HFFc6 (cell line): ENCODE measurements at places on chromosomes 16 and 17. TPM values are rescaled to one million over a fixed set of nuclear protein-coding genes. Genes with fewer than 3 reads are reported as not detected.

- no peak for DNase-seq
Measured at GRCh38 chr17:55301521-55302406, 37.0 kb downstream of the HLF start.

GRCh38 chr16:72961115-72961832 lies 86.7 kb downstream of the ZFHX3 start:
- DNase-seq = no peak

DNA sequence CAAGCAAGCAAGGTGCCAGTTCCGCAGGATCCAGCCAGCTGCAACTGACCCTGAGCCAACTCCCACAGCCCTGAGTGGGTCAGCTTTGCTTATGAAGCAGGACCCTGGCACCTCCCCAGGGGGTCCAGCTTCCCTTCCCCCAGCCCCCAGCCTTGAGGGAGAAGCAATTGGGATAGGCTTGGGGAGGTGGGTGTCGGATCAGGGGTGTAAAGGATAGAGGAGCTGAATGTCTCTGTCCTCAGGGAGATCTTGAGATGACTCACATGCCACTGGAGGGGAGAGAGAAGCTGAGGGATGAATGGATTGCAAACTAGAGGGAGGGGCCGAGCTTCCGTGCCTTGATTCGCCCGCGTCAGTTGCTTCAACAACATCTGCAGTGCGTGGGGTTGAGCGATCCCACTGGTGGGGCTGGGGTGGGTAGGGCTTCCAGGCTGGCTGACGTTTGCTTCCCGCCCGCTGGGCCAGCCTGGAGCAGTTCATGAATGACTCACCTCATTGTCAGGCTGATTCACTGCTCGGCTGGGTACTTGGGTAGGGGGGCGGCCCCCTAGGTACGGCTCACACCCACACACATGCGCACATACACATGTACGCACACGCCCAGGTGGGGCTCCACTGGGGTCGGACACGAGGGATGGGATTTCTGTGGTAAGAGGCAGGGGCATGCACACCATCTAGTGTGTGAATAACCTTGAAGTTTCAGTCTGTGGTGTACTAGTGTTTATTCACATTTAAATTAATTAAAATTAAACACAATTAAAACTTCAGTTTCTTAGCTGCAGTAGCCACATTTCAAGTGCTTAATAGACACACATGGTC lies 3.6 kb upstream of the HROB start:
- peak; percentile 99 for DNase-seq

DNA sequence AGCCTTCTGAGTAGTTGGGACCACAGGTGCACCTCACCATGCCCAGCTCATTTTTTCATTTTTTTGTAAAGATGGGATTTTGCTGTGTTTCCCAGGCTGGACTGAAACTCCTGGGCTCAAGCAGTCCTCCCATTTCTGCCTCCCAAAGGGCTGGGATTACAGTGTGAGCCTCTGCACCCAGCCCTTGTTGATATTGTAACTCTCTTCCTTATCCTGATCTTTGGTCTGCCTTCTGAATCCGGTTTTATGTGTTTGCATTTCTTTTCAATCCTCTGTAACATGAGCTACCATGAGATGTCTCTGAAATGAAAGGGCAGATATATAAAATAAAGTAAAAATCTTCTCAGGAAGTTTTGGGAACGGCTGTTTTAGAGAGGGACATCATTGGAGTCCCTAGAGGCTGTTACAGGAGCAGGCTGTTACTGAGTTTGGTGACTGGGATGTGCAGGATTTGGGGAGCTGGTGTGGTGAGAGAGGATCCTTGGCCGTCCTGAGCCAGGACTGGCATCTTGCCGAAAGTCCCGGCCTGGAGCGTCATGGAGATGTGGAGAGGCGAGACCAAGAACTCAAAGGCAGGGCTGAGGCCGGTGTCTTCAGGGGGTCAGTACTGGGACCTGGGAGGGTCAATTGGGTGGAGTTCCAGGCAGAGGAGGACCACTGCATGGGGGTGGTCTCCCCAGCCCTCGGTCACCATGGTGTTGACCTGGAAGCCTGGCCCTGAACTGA lies 39.4 kb downstream of the ATP2C2 start:
- DNase-seq = no peak

DNA sequence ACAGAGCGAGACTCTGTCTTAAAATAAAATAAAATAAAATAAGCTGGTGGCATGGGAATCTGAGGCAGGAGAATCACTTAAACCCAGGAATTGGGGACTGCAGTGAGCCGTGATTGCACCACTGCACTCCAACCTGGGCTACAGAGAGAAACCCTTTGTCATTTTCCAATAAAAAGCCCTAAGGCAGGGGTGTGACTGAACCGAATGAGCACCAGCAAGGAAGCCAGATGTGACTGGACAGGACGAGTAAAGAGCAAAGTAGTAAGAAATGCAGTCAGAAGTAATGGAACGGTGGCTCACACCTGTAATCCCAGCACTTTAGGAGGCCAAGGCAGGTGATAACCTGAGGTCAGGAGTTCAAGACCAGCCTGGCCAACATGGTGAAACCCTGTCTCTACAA lies 3.8 kb upstream of the RPL23 start:
- no peak for DNase-seq

GRCh38 chr17:49108318-49108717 lies 24.3 kb upstream of the B4GALNT2 start:
- DNase-seq = peak; percentile 69

DNA sequence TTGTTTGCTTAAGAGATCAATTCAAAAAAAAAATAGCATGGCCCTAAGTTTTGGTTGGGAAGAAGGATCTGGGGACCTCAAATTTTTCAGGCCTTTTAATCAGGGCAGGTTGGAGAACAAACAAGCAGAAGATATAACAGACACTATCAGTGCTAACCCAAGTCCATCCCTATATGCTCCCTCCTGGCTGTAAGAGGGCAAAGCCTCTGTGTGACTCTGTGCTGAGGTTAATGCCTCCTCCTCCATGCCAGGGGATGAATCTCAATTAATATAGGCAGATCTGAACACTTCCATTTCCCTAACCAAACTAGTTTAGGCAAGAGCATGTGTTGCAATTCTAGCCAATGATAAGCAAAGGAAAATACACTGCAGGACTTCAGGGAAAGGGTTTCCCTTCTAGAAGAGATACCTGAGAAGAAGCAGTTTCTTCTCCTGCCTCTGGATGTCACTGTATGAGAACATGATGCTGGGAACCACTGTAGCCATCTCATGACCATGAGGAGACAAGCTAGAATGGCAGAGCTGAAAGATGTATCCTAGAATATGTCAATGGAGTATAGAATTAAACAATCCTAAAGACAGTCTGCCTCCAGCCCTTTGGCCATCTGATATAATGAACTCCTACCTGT lies 76.0 kb downstream of the CHD9NB start:
- peak; percentile 28 for DNase-seq

GRCh38 chr17:17564896-17565295 lies 26.6 kb downstream of the PEMT start:
- DNase-seq = no peak

DNA sequence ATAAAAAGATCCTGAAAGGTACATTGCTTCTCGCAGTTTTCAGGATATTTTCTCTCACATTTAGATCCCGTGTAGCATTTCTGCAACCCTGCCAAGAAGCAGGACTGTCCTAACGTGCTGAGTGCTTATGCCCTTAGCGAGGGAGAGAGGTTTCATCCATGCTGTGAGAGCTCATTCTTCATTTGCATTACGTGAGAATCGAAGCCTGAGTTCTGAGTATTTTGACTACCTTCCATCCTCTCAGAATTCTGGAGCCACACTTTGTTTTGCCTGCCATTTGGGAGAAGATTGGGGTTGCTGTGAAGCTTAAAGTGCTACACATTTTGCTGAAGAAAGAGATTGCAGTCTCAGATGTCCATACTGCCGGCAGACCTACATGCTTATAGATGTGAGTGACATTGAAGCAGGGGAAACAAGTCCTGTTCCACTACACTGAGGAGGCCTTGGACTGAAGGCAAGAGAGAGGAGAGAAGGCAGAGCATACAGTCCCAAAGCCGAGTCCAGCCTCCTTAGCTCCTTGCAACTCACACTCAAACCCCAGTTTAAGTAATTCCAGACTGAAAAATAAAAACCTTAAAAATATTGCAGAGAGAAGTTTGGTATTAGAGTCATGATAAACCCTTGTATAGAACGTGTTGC lies 183.0 kb downstream of the PRKCA start:
- DNase-seq = no peak

- DNase-seq = no peak
Measured at GRCh38 chr17:57962279-57963148, 7.3 kb upstream of the CUEDC1 start.

- peak; percentile 56 for DNase-seq
Measured at GRCh38 chr17:7220593-7221277, 997 bp downstream of the ACADVL start.

DNA sequence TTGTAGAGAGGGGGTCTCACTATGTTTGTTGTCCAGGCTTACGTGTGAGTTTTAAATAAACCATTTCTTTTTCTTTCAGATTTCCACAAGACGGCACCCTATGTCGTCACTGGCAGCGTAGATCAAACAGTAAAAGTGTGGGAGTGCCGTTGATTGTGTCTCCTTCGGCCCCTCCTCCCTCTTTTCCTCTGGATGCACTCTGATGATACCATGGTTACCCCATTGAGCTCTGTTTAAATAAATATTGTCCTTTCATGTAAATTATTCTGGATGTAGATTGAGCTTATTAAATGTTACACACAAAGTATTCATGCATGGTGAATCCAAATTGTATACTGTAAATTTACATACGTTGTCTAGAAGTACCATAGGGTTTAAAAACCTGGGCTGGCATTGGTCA lies 29.9 kb downstream of the CLUH start:
- no peak for DNase-seq

DNA sequence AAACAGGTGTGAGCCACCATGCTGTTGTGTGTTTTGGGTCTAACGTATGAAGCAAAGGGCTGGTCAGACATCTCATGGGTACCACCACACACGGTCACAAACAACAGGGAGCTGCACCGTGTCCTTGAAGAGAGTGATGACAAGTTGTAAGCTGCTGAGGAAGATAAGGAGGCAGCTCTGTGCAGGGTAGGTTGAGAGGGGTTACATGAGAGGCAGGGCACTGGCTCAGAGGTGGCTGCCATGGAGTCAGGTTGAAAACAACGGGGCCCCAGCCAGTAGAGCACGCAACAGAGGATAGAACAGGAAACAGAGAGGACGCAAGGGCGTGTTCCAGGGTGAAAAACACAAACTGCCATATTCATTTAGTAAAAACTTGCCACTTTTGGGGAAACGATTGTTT lies 52.2 kb downstream of the TRARG1 start:
- no peak for DNase-seq

DNA sequence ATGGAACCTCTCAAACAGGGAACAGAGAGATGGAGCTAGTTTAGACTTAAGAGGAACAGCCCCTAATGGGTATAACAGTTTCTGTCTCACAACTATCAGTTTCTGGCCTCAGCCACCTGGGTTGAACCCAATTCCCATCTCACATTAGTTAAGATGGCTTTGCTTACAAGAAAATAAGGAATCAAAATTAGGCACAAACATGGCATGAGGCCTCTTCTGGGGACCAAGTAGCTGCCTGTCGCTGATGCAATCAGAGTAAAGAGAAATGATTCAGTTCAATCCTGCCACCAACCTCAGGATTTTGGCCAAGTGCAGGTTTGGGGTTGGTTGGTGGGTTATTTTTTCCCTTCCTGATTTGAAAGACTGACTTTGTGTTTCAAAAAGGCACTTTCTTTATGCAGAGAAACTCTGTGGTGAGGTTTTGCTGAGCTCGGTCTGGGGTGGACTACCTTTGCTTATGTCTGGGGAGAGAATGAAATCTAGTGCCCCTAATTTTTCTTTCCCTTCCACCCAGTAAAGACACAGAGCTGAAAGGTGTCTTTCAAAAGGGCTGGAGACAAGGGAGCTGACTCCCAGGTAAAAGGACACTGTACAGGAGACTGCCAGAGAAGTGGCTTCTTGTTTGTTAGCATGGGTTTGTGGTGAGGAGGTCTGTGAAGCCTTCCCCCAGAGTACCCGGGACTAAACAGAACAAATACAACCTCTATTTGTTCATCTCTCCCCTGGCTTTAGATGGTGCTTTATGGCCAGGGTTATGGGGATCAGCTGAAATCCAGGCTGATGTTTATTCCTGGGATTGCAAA lies 44.8 kb upstream of the NFAT5 start:
- no peak for DNase-seq

- no peak for DNase-seq
Measured at GRCh38 chr17:18380471-18381157, 3.0 kb downstream of the EVPLL start.

- DNase-seq = no peak
Measured at GRCh38 chr16:58077796-58078195, 51.4 kb downstream of the CFAP20 start.

GRCh38 chr17:34169496-34169895 lies 85.6 kb upstream of the CCL2 start:
- no peak for DNase-seq

Gene NPIPA3
- 1.4 TPM in 1 of 3 replicates, not detected in the others for total RNA-seq

Gene MEOX1
- total RNA-seq = not detected in 3 replicates

Gene NSF
- 87.7 to 109 TPM (median 90.8 TPM) in 3 replicates for total RNA-seq

Gene VTN
- total RNA-seq = 0.63 to 0.76 TPM (median 0.72 TPM) in 3 replicates

Gene ZACN
- total RNA-seq = not detected in 3 replicates

Gene EFCAB5
- total RNA-seq = 0.31 to 0.94 TPM (median 0.84 TPM) in 3 replicates

Gene KRT32
- not detected in 3 replicates for total RNA-seq

Gene KARS1
- total RNA-seq = 138 to 153 TPM (median 151 TPM) in 3 replicates

Gene GAST
- not detected in 3 replicates for total RNA-seq

Gene MYL4
- not detected in 2 replicates for total RNA-seq

Gene C17orf107
- 0.86 and 1.5 TPM in 2 replicates for total RNA-seq

Gene TMEM88
- 0.57 and 1.2 TPM in 2 replicates for total RNA-seq

Gene CIAPIN1
- total RNA-seq = 37.5 to 43.1 TPM (median 40.3 TPM) in 3 replicates

Gene ETV4
- total RNA-seq = 3.7 and 6.9 TPM in 2 replicates

Gene SLC38A8
- total RNA-seq = not detected in 3 replicates
